ENCODE measurements at places on chromosomes 16 and 17.
A peak's percentile ranks its signal among the peaks of the same experiment; 100 is the strongest.

DNA sequence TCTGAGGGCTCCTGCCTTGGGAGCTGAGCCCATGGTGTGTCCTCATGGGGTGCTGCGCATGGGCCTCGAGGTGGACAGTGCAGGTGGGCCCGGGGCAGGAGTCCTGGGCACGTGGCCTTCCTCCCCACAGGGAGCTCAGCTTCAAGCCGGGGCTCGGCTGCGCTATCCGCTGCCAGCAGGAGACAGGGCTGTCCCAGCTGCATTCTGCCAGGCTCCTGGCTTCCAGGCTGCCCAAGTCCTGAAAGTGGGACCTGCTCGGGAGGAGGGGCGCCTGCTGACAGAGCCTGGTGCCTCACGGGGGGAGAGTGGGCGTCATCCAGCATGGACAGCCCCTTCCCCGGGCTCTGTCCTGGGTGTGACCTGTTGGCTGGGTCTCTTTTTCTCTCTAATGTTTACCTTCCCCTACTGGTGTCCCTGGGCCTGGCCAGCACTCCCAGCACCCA is 7.1 kb downstream of the TRAF7 start:
- DNase-seq: no peak

DNA sequence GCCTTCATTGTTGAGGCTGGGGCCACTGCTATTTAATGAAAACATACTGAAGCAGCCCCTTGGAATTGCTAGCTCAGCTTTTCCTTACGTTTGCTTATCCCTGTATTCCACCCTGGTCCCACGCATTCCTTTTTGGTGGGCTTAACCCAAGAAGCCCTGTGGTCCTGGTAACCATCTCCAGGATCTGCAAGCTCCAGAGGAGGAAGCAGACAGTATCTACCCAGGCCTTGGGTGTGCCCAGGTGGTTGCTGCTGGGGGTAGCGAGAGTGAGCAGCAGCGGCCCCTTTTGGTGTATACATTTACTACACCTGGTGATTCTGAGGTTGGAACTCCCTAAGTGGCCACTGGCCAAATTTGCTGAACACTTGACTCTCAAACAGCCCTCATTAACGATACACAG is 97.7 kb downstream of the CBLN1 start:
- no peak for DNase-seq

- DNase-seq: peak; percentile 45
These were observed 9.3 kb downstream of the RIPOR1 start for GRCh38 chr16:67537636-67538591.

DNA sequence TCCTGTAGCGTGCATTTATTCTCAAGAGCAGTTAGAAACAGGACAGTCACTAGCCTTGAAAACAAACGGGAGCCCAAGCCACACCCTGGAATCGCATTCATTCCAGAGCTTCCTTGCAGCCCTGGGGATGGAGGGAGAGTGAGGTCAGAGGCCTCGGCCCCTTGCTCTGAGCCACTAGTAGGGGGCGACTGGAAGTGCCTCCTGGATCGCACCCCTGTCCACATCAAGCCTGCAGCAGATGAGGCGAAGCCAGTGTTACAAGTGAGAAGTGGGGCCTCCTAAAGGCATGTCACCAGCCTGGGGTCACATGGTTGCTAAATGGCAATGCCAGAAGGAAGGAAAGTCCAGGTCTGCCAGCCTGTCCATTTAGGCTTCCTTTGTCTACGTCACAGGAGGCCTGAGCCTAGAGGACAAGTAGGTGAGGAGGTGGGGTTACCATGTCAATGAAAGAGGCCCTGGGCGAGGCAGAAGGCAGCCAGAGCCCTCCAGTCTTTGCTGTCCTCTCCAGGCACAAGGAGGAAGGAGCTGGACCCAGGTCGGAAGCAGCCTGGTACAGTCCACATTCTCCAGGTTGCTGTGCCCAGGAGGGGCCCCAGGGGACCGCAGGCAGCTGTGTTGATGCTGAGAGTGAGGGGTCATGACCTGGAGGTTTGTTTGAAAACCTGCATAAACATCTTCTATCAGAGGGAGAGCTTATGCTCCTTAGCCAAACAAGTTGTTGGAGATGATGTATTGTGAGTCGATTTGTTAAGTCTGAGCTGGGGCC is 3.0 kb upstream of the RCVRN start:
- DNase-seq: no peak

DNA sequence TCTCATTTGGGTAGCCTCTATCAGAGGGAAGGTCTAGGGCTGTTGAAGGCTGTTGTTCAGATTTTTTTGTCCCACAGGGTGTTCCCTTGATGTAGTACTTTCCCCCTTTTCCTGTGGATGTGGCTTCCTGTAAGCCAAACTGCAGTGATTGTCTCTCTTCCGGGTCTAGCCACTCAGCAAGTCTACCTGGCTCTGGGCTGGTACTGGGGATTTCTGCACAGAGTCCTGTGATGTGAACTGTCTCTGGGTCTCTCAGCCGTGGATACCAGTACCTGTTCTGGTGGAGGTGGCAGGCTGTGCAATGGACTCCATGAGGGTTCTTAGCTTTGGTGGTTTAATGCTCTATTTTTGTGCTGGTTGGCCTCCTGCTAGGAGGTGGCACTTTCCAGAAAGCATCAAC is 23.3 kb upstream of the CCR7 start:
- DNase-seq: no peak

GRCh38 chr16:11407047-11407982 is 62.1 kb downstream of the RMI2 start:
- DNase-seq: peak; percentile 32

- DNase-seq: peak; percentile 22
These were observed 14.4 kb downstream of the NDUFAF8 start for GRCh38 chr17:81253358-81254131.

DNA sequence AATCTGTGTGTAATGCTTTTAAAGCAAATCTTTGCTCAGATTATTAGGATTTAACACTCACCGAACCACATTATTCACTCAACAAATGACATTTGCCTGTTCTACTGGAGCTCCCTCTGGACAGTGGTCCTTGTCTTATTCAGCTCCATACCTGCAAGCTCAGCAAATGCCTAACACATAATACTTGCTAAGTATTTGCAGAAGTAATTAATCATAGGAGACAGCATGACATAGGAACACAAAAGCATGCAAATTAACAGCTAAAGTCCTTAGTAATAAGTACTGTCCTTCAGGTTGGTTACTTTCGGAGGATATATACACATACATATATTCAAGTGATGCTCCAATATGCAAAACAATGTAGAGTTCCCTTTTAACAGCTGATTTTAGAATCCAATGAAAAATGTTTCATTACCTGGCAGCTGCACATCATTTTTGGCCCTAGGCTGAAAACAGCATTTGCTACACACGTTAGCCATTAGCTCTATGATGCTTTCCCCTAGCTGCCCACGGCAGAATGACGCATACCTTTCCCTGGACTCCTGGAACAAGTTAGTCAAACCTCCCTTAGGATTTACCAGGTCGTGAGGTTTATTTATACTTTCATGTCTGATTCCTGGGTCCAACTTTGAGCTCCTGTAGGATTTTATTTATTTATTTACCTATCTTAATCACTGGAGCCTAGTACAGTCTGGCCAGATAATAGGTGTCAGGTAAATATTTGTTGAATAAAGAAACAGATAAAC is 8.6 kb downstream of the BRD7 start:
- no peak for DNase-seq

DNA sequence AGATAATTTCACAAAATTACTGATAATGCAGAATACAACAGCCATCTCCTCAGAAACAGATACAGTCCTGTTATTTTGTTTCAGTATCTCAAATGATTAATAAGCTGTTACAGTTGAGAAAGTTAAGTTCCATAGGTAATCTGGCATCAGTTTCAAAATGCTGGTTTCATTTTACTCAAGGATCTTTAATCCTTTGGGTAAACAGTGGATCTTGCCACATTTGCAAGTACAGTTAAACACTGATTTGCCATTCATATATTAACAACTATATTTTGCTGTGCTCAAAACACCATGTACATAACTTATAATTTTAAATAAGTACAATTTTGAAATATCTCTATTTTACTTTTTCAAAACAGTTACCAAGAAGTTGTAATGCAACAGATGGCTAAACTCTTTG is 31.2 kb downstream of the RPGRIP1L start:
- DNase-seq: no peak

DNA sequence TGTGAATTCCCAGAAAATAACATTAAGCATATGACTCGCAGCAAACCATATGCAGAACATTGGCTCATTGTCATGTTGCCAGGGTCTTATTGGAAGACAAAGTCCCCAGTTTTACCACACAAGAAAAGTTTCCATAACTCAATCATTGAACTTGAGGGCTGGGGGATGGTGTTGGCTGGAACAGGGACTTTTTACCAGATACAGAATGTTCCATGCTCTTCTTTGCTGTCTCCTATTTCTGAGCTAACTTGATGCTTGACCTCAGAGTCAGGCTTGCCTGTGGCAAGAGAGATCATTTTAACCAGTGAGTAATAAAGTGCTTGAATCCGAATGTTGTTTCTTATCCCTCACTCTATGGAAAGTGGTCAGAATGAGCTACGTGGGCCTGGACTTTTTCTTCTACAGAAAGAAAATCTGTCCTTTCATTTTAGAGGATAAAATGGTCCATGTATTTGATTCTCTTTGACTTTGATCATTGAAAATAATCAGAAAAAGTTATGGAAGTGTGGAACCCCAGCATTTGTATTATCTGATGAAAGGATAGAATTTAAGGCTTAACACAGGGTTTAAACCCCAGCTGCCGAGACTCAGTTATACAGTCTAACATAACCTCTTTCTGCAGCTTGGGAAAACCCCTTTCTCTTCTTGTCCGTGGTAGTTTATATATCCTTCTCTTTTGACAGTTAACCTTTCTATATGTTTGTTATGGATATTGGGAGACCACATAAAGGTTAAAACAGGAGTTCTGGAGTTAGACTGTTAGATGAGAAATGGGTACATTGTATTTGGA is 67.0 kb downstream of the TUBD1 start:
- peak; percentile 73 for DNase-seq

DNA sequence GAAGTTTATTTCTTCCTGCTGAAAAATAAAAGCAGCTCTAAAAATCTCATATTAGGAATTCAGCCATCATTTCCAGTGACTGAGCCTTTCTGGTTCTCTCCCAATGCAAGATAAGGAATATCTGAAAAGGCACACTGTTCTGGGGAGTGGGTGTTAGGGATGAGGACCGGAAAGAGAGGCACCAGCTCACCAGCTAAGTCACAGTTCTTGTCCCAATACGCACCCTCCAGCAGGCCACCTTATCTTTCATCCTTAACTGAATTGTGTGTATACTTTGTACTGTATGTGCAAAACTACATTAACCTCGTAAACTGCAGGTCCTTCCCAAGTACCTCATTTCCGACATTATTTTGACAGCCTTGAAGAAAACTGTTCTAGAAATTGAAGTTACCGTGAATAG is 11.0 kb downstream of the AMFR start:
- DNase-seq: no peak

GRCh38 chr16:89135971-89136765 is 35.4 kb upstream of the CDH15 start:
- no peak for DNase-seq

DNA sequence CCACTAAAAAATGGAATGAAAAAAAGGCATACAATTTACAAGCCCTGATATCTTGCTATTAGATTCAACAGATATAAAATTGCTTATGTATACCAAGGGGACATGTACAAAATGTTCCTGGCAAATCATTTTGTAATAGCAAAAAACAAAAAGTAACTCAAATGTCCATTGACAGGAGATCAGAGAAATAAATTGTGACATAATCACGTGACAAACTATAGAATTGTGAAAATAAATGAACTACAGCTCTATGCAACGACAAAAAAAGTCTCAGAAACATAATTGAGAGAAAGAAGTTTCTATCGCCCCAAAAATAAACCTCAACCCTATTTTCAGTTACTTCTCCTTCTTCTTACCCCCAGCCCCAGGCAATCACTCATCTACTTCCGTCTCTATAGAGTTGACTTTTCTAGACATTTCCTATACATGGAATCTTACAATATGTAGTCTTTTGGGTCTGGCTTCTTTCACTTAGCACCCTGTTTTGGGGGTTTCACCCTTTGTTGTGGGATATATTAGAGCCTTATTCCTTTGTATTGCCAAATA is 12.1 kb upstream of the ACE start:
- no peak for DNase-seq

- DNase-seq: no peak
These were observed 10.7 kb downstream of the GFOD2 start for GRCh38 chr16:67708368-67708771.

- DNase-seq: no peak
These were observed 180.2 kb downstream of the RPTOR start for GRCh38 chr17:80724775-80725266.

GRCh38 chr16:30095166-30096078 is 591 bp downstream of the YPEL3 start:
- DNase-seq: no peak

- no peak for DNase-seq
These were observed 4.7 kb downstream of the SALL1 start for GRCh38 chr16:51146256-51146924.

- no peak for DNase-seq
These were observed 30.7 kb upstream of the ZNF423 start for GRCh38 chr16:49886554-49887094.

DNA sequence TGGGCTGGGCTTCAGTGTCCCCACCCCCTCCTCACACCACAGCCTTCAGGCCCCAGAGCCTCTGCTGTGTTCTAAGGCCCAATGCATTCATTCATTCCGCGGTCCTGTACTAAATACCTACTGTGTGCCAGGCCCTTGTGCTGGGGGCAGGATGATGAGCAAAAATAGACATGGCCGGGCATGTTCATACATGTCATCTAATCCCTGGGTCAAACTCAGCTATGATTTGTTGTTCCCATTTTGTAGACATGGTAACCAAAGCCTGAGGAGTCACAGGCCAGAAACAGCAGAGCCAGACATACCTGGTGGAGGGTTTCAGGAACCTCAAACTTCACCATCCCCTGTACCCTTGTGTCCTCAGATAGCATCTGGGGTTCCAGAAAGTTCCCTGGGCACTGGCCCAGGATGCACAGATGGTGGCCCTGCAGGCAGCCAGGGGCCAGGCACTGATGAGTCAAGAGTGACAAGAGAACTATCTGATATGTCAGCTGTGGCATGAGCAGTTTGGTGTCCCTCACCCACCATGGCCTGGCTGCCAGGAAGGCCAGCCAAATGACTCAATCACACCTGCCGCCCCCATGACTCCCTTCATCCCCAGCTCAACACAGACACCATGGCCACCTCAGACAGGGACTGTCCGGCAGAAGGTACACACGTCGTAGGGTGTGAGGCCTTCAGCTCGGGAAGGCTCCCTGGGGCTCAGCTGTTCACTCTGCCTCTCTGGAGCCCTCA is 2.7 kb upstream of the RRAD start:
- DNase-seq: peak; percentile 22

GRCh38 chr16:86530251-86531190 is 20.2 kb downstream of the FOXF1 start:
- DNase-seq: no peak

GRCh38 chr16:27531186-27531585 is 18.5 kb downstream of the GTF3C1 start:
- no peak for DNase-seq

- no peak for DNase-seq
These were observed 50.9 kb downstream of the SYNRG start for GRCh38 chr17:37558299-37558698.
